Hippocampal formation (tissue), 2 donors: ENCODE measurements at places on chromosomes 1 and 21.

DNA sequence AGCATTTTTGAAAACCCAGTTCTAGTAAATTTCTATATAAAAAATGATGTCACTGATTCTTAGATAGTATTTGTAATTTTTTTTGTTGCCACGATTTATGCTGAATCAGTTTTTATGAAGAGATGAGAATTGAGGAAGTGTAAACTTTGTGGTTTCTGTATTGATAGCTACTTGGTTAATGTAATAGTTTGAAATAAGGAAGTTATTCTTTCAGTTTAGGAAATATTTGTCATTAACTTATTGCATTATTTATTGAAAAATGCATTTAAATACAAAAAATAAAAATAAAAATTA is 97.8 kb downstream of the ZFYVE9 start:
- DNase-seq = no peak

DNA sequence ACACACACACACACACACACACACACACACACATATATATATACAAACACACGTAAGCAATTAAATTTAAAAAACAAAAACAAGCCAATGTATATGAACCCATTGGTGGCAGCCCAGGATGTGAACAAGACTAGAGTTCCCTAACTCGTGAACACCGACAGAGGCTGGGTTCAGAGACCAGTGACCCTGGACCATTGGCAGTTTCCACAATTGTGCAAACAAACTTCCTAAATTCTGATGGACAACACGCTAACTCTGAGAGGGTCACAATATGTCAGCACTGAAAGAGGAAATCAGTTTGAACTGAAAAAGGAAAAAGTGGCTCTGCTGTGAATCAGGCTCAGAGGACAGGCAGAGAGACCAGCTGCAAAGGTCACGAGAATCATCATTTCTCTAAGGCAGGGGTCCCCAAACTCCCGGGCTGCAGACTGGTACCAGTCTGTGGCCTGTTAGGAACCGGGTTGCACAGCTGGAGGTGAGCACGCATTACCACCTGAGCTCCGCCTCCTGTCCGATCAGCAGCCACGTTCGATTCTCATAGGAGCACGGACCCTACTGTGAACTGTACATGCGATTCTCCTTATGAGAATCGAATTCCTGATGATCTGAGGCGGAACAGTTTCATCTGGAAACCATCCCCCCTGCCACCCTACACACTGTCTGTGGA is 50.5 kb upstream of the ERO1B start:
- DNase-seq = no peak

- no peak for DNase-seq
Observed at GRCh38 chr21:46371204-46372013, 47.5 kb downstream of the PCNT start.

- no peak for DNase-seq
Observed at GRCh38 chr1:94154989-94155388, 34.0 kb upstream of the ABCA4 start.

DNA sequence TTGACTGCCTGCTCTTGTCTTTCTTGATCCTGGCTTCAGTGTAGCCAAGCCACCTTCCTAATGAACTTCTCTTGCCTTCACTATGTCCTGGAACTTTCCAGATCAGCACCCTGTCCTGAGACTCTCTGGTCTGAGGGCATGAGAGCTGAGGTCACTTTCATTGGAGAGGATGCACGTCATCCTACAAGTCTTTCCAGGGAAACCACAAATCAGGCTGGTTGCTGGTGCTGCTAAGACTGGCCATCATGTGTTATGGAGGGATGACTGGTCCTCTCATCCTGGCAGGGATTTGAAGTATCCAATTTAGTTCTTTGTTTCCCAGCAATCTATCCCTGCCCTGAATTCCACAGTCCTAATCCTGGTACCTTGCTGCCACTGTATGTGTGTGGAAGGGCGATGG is 228.6 kb downstream of the GPATCH2 start:
- no peak for DNase-seq

GRCh38 chr1:173268261-173268660 is 61.1 kb upstream of the TNFSF4 start:
- DNase-seq = no peak

- no peak for DNase-seq
Observed at GRCh38 chr1:181099152-181100014, 10.9 kb downstream of the IER5 start.

DNA sequence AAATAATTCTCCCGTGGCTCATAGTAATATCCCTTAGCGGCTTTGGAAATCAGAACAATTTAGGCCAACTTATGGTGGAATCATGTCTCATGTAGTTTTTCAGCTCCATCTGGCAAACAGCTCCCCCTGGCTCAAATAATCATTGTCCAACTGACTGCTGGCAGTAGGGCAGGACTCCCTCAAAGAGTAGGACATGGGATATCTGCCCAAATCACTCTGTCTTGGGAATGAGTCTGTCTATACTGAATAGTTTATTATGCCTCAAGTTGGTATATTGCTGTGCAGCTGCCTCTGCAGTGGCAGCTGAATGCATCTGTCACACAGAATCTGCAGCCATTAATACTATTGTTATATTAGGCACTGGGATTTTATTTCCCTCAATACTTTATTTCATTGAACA is 255.7 kb downstream of the COL11A1 start:
- DNase-seq = no peak

DNA sequence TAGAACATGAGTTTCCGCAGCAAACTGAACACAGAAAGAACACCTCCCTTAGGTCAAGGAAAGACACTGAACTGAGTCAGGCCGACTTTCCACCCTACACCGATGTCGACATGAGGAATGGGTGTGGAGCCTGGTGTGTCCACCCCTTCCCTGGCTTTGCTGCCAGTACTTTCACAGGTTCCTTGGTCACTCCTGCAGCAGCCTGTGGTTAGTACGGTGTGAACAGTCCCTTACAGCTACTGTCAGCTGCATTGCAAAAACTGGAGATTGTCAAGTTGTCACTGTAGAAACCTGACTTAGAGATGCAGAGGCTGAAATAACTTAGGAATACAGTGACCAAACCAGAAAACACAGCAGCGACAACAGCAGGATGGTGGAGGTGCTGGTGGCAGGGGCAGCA is 7.1 kb downstream of the PGLYRP3 start:
- DNase-seq = no peak

DNA sequence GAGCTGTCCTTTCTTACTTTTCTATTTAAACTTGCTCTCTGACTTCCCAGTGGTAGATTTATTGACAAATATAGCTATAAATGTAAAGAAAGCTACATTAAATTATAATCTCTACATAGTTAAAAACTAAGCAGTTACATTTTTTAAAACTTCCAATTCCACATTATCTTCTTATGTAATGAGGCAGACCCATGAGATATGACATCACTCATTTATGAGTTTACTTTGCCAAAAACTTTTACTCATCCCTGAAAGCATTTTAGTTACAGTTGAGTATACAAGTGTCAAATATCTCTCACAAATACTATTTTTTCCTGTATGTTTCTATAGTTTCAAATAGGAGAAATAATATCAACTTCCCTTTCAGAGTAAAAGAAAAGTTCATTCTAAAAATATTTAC is 3.8 kb downstream of the NMNAT2 start:
- DNase-seq = no peak

GRCh38 chr21:29233256-29233546 is 65.5 kb upstream of the BACH1 start:
- DNase-seq = no peak
